ENCODE measurements at places on chromosomes 2 and 18.

DNA sequence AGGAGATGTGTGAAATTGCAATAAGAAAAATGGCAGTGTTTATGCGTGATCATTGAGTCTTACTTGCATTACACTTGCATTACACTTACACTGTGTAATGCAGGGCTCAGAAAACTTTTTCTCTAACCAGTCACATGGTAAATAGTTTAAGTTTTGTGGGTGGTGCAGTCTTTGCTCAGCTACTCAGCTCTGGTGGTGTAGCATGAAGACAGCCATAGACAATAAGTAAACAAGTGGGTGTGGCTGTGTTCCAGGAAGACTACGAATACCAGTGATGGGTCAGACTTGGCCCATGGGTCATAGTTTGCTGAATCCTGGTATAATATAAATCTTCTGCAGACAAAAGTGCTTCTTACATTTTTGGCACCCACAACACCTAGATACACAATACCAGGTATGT lies 115.6 kb upstream of the CYP1B1 start:
- DNase-seq: no peak

DNA sequence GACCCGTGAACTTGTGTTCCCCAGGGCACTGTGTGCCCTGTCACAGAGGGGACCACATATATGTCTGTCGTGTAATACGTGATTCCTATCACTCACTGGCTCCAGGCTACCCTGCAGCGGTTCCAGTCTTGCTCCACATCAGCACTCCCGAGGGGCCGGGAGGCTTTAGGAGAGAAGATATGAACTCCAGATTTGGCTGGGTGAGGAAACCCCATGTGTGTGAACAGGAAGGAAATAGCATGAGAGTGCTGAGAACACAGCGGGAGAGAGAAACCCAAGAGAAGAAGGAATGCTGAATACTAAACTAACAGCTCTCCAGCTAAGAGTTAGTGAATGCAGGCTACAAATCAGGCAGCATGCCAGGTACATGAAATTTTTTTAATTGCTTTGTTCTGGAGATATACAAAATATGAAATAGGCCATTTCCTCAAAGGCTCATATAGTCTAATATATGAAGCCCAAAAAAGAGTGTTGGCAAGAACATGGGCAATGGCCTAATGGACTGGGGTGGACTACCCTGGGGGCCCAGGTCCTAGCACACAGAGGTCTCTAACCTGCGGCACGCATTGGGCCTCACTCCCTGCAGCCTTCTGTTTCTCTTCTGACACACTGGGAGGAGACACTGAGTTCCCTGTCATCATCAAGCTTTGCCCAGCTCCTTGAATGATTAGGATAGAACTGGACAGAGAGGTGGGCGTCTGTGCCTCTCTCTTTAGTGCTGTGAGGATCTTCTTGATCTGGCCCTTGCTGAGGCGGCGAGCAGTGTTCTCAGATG lies 372.8 kb upstream of the RAB6C start:
- no peak for DNase-seq

- no peak for DNase-seq
These were observed 70.2 kb downstream of the LRRC30 start for GRCh38 chr18:7301094-7301493.

- no peak for DNase-seq
These were observed 52.6 kb downstream of the ACKR3 start for GRCh38 chr2:236622201-236622600.

DNA sequence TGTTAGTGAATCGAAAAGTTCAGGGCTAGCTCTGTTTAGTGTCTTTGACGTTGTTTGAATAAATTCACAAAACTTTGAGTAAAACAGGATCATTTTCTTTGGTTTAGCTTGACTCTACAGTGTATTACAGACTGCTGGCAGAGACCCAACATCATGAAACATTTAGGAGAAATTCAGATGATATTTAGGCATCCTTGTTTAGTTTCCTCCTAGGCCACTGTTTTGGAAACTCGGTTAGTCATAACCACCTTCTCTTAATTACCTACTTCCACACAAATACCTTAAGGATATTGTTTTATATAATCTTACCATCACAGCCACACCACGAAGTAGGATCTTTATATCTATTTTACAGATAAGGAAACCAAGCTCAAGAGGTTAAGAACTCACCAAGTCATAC lies 7.8 kb downstream of the LIMS1 start:
- DNase-seq: no peak

GRCh38 chr18:12782521-12782920 lies 79.7 kb downstream of the PSMG2 start:
- no peak for DNase-seq

DNA sequence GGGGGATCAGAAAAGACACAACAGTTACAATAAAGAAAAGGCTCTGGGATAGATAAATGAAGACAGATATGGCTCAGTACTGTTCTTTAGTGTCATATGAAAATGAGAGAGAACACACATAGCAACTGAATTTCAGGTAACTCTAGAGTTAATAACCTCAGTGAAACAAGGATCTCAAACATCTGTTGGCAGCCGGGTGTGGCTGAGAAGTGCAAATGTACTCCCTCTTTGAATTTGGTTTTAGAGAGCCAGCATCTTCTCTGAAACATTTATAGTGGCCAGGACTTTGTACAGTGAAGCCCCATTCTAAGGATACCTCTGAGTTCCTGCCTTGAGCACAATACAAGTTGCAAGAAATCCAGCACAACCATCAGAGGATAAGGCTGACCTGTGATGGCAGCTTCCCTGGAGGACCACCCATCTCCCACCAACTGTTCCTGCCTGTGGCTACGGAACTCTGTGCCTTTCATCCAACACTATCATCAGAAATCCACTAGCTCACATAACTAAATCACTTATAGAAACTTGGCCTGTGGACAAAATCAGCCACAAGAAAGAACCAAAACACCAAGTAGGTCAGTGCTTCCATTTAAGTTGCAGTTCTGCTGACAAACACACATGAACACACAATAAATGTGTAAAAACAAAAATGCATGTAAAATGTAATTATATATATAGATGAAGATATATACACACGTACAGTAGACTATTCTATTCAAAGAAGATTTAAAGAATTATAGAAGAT lies 37.3 kb upstream of the PEX13 start:
- DNase-seq: no peak

DNA sequence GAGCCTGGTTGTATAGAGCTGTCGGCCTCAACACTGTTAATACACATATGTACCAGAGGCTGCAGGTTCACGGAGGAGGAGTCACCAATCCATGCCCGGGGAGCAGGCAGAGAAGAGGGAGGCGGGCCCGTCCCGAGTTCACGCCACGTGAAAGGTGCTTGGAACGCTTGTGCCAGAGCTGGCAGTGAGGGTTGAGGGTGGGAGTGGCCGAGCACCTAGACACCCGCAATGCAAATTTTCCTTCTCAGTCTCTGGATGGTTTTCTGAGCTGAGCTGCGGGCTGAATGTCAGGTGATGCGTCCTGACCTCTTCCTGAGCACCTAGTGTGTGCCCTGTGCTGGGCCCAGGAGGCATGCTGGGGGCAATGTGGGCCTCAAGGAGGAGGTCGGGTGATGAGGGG lies 52.2 kb downstream of the ODC1 start:
- DNase-seq: no peak

- peak; percentile 49 for DNase-seq
These were observed 191.0 kb upstream of the LHCGR start for GRCh38 chr2:48946449-48947048.

DNA sequence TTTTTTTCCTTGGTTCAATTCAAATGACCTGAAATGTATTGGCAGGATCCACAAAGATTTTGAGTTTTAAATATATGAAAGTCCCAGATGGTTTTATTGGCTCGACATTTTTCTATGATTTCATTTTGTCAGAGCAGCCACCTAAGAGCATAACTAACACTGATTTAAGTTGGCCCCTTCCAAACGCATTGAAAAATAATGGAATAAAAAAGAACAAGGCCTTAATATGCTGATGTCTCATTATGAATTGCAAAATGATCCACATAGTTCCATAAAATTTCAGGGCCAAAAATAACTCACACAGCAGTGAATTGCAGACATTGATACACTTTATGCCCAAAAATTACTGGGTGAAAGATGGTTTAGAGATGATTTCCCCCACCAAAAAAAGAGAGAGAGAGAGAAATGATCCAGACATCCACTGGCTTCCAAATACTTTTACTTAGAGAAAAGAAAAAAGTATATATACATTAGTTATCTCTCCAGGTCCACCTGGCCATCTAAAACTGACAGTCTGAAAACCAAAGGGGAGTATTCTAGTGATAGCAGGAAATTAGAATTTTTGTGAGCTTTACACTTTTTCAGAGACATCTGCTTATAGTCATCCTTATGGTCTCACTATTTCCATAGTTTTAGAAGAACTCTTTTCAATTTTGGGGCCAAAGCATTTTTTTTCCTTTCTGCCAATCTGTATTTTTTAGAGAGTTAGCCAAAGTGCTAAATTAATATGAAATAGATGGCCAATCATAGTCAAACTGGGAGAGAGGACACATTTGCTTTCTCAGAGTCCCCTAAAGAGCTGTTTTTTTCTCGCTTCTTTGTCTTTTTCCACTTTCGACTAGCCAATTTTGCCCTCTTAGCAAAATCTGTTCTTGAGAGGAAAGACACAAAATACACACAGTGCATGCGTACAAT lies 213.5 kb upstream of the RND3 start:
- DNase-seq: no peak

- no peak for DNase-seq
These were observed 32.6 kb downstream of the CNGA3 start for GRCh38 chr2:98378901-98379300.

- no peak for DNase-seq
These were observed 95.8 kb downstream of the TMEM163 start for GRCh38 chr2:134623046-134623445.

GRCh38 chr2:230691005-230691647 lies 21.5 kb upstream of the CAB39 start:
- no peak for DNase-seq

DNA sequence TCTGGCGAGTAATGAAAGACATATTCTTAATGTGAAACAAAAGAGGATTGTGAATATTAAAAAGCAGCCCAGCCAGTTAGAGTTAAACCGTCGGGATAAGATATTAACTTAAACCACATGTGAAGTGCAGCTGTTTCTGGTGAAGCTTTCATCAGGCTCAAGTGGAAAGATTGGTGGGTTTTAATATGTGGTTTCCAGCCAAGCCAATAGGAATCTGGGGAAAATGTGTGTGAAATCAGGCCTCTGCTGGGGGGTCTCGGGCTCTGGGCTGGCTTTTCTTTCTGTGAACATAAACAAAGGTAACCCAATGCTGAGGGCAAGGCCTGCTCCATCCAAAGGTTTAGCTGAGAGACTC lies 279.6 kb downstream of the SLC4A3 start:
- no peak for DNase-seq

DNA sequence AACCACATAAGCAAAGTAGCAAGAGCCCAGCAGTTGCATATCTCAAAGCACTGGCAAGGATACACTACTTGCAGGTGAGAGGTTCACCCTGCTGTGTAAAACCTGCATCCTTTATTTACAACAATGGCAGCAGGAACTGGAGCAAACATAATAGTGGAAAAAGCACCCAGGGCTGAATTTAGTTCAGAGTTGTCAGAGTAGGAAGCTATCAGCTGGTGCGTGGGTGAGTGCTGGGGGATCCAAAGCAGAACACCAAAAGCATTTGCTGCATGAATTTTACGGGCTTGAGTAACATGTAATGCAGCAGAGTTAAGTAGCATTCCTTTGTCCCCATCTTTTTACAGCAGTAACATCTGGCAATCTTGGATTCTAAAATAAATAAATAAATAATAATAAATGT lies 73.5 kb upstream of the SRD5A2 start:
- no peak for DNase-seq

DNA sequence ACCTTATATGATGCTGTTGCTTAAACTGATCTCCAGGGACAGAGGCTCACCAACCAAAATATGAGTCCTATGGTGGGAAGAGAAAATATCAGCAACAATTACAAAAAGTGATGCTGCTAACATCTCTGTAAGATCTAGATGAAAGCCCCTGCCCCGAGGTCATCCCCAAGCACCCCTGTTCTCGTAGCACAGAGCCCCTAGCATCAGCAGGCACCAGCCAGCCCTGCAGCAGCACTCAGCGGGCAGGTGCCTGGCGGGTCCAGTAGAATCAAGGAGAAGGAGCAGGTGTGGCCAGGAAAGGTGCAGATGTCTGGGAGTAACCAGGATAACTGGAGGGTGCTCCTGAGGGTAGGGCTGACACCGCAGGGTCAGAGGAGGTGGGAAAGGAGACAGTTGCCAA lies 474.2 kb upstream of the MYT1L start:
- DNase-seq: no peak

GRCh38 chr18:79397247-79397829 lies 1.6 kb downstream of the NFATC1 start:
- no peak for DNase-seq

- no peak for DNase-seq
These were observed 40.1 kb upstream of the GRB14 start for GRCh38 chr2:164661349-164661748.

DNA sequence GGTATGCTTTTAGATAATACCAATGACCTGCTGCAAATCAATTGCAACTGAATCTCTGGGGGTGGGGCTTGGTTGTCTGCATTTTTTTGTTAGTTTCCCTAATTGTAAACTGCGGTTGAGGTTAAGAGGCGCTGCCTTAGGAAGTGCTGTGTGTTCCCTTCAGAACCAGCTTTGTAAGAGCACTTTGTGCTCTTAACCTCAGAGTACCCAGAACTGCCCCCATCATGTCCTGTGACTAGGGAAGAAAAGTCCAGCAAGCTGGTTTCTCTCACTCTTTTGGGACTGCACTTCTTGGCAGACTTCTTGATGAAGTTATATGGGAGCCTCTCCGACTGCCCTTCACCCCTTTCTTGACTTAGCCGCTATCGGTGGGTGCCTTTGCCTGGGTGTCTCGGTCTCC lies 245.5 kb upstream of the CXCR4 start:
- no peak for DNase-seq

DNA sequence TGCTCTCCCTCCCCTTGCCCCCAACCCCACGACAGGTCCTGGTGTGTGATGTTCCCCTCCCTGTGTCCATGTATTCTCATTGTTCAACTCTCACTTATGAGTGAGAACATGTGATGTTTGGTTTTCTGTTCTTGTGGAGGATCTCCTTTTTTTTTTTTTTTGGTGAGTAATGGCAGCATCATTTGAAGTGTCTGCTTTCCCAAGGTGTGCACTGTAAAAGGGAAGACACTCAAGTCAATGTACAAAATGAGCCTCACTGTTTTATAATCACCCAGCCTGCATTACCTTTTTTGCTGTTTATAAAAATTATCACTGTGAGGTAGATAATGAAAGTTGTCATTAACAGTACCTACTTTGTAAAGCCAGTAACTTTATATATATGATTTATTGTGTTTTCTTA lies 56.9 kb downstream of the INSIG2 start:
- no peak for DNase-seq
